Upper lobe of right lung (tissue), 1 donor: ENCODE measurements at places on chromosomes 12 and 14. TPM values are rescaled to one million over a fixed set of nuclear protein-coding genes. Genes with fewer than 3 reads are reported as not detected.

- H3K27ac ChIP-seq: no peak overlapping the region
- no peaks in the 10 kb centered on the region for H3K27me3 ChIP-seq
- H3K36me3 ChIP-seq: peaks cover 19% of the 10 kb centered on the region
Observed at GRCh38 chr12:76399040-76399439, 50.8 kb upstream of the BBS10 start.

GRCh38 chr12:958588-959123 lies 9.2 kb upstream of the RAD52 start:
- H3K27me3 ChIP-seq: no peaks in the 10 kb centered on the region
- no peak overlapping the region for H3K4me3 ChIP-seq
- DNase-seq: no peak
- no peaks in the 10 kb centered on the region for H3K4me1 ChIP-seq

DNA sequence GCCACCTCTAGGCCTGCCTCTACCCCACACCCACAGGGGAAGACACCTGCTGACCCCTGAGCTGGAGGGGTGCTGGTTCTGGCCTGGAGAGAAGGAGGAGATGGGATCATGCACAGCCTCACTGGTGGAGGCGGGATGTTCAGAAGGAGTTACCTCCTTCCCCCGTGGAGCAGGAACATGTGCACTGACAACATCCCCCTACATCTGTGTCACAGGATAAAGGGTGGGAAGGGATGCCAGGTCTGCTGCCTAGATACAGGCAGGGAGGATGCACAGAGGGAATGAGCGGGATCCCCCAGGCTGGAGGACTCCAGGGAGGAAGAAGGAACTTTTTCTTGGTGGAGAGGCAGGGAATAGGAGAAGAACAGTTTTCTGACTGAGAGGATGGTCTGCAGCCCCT lies 8.8 kb downstream of the NRXN3 start:
- no peaks in the 10 kb centered on the region for H3K4me1 ChIP-seq
- no peak overlapping the region for H3K27ac ChIP-seq
- H3K4me3 ChIP-seq: no peak overlapping the region
- H3K27me3 ChIP-seq: no peaks in the 10 kb centered on the region
- DNase-seq: no peak

GRCh38 chr12:69238589-69239351 lies 599 bp upstream of the CPSF6 start:
- H3K4me1 ChIP-seq: peaks cover 36% of the 10 kb centered on the region
- no peak for DNase-seq
- peak overlapping the region; percentile 77 for H3K4me3 ChIP-seq
- H3K27me3 ChIP-seq: no peaks in the 10 kb centered on the region
- H3K27ac ChIP-seq: peak overlapping the region; percentile 86
- H3K36me3 ChIP-seq: no peaks in the 10 kb centered on the region

DNA sequence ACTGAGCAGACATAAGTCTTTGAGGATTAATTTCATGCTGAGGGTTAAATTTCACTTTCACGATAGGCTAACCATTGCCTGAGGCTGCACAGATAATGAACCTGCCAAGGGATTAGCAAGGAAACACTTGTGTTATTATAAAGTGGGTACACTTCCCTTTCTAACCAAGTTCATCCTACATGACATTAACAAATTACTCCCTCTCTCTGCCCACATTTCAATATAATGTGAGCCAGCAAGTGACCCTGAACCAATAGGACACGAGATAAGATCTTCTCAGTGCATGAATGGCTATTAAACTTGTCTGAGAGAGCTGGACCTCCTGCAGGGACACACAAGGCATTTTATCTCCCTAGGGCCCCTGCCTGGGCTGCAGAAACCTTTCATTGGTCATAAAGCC lies 173.5 kb downstream of the PAX9 start:
- no peak overlapping the region for H3K4me3 ChIP-seq
- H3K27me3 ChIP-seq: no peaks in the 10 kb centered on the region
- no peak for DNase-seq
- no peak overlapping the region for H3K27ac ChIP-seq

GRCh38 chr12:51475543-51475942 lies 50.9 kb downstream of the SLC4A8 start:
- no peak overlapping the region for H3K4me3 ChIP-seq
- H3K4me1 ChIP-seq: no peaks in the 10 kb centered on the region
- no peak overlapping the region for H3K27ac ChIP-seq
- no peaks in the 10 kb centered on the region for H3K27me3 ChIP-seq
- no peaks in the 10 kb centered on the region for H3K36me3 ChIP-seq
- DNase-seq: no peak

DNA sequence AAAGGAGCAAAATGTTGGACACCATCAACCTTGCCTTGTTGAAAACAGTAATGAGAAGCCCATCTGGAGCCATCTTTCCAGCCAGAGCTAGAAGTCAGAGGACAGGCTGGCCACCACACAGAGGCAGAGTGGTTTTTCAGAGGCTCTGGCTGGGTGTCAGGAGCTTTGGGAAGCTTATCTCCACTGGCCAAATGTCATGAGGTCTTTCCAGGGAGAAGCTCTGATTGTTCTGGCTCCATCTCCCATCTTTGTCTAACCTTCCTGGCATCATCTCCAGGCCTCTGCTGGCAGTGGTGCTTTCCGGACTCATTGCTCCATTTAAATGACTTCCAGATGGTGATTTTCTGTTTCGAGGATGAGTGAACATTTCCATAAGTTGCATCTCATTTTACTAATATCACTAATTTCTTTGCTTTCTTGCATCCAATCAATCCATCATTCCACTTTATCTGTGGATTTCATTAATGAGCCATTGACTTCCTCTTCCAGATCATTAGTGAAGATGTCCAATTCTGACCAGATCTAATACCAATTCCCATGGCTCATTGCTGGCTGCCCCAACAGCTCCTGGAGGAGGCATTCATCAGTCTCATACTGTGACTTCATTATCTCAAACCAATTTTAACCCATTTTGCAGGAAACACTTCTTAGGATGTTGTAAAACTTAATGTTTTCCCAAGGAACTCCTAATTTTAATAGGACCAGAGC lies 35.3 kb upstream of the TMTC1 start:
- H3K4me1 ChIP-seq: no peaks in the 10 kb centered on the region
- DNase-seq: no peak
- no peaks in the 10 kb centered on the region for H3K27me3 ChIP-seq
- H3K4me3 ChIP-seq: no peak overlapping the region
- no peak overlapping the region for H3K27ac ChIP-seq
- no peaks in the 10 kb centered on the region for H3K36me3 ChIP-seq

DNA sequence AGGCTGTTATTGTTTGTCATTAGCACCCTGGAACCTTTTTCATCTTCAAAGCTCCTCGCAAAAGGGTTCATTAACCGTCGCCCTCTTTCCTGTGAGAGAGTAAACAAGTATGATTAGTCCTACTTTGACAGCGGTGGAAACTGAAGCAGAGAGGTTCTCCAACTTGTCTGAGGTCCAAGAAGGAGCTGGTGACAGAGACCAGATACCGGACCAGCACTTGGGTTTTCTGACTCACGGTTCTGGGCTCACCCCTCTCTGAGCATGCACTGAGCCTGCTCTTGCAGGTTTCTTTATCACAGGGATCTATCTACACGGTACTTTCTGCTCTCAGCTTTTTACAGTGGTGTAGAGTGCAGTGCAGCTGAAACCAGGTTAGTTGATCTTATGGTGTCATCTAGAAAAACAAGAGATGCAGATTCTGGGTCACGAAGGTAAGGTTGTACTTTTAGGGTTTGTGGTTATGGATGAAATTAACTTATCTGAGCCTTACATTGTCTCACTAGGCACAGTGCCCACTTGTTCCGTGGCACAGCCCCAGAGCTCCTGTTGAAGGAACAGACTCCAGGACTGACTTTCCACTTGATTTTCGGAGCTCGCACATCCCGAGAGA lies 62.1 kb downstream of the PPP2R5C start:
- H3K27ac ChIP-seq: peak overlapping the region; percentile 86
- H3K4me3 ChIP-seq: peak overlapping the region; percentile 32
- H3K27me3 ChIP-seq: no peaks in the 10 kb centered on the region
- DNase-seq: no peak
- H3K36me3 ChIP-seq: peaks cover 8% of the 10 kb centered on the region

GRCh38 chr14:33279865-33280264 lies 341.2 kb downstream of the NPAS3 start:
- H3K27me3 ChIP-seq: no peaks in the 10 kb centered on the region
- H3K36me3 ChIP-seq: no peaks in the 10 kb centered on the region
- H3K4me1 ChIP-seq: no peaks in the 10 kb centered on the region
- no peak for DNase-seq
- H3K27ac ChIP-seq: no peak overlapping the region
- H3K4me3 ChIP-seq: no peak overlapping the region

GRCh38 chr14:60164712-60165546 lies at the start of gene DHRS7:
Gene DHRS7, minus strand, starts transcription at chr14:60165398. Its CDS starts 89 bp downstream, at chr14:60165309.
- peaks cover 34% of the 10 kb centered on the region for H3K4me1 ChIP-seq
- peak within 1 kb of the TSS; percentile 95 for H3K4me3 ChIP-seq
- H3K36me3 ChIP-seq: no peaks in the 10 kb centered on the region
- DNase-seq: peak; percentile 94
- no peaks in the 10 kb centered on the region for H3K27me3 ChIP-seq
- H3K27ac ChIP-seq: peak within 1 kb of the TSS; percentile 98

- no peak overlapping the region for H3K27ac ChIP-seq
- H3K27me3 ChIP-seq: no peaks in the 10 kb centered on the region
- DNase-seq: no peak
- H3K36me3 ChIP-seq: no peaks in the 10 kb centered on the region
Observed at GRCh38 chr12:38949363-38949762, 44.0 kb upstream of the CPNE8 start.

DNA sequence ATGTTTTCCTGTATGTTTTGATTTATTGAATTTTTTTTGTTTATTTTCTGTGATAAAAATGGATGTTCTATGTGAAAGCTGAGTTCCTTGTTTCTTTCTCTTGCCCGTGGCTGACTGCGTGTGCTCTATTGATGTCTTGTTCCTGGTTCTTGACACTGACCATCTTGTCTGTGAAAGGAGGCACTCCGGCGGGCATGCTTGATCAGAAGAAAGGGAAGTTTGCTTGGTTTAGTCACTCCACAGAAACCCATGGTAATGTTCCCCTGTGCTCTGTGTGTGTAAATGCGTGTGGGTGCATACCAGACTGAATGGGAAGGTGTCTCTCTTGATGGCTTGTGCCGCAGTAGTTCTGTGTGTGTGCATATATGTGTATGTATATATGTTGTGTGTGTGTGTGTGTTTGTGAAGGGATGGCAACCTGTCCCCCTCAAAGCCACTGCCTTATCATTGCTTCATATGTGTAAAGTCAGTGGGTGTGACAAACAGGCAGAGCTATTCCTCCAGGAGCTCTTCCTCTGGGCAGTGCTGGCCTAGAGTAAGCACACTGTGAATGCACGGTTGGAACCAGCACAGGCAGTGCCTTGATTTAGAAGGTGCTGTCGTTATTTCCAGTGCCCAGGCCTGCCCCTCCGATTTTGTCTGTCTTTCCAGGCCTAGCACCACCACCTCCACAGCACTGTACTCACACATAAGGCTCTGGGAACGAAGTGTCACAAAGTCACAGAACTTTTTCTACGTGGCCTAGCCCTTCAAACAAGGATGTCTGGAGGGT lies 247.3 kb upstream of the FKBP4 start:
- H3K4me3 ChIP-seq: no peak overlapping the region
- no peaks in the 10 kb centered on the region for H3K27me3 ChIP-seq
- DNase-seq: peak; percentile 60
- H3K4me1 ChIP-seq: no peaks in the 10 kb centered on the region
- no peaks in the 10 kb centered on the region for H3K36me3 ChIP-seq

GRCh38 chr14:96409701-96410100 lies 17.8 kb downstream of the AK7 start:
- no peak overlapping the region for H3K4me3 ChIP-seq
- no peak for DNase-seq
- H3K27ac ChIP-seq: no peak overlapping the region
- H3K27me3 ChIP-seq: no peaks in the 10 kb centered on the region

DNA sequence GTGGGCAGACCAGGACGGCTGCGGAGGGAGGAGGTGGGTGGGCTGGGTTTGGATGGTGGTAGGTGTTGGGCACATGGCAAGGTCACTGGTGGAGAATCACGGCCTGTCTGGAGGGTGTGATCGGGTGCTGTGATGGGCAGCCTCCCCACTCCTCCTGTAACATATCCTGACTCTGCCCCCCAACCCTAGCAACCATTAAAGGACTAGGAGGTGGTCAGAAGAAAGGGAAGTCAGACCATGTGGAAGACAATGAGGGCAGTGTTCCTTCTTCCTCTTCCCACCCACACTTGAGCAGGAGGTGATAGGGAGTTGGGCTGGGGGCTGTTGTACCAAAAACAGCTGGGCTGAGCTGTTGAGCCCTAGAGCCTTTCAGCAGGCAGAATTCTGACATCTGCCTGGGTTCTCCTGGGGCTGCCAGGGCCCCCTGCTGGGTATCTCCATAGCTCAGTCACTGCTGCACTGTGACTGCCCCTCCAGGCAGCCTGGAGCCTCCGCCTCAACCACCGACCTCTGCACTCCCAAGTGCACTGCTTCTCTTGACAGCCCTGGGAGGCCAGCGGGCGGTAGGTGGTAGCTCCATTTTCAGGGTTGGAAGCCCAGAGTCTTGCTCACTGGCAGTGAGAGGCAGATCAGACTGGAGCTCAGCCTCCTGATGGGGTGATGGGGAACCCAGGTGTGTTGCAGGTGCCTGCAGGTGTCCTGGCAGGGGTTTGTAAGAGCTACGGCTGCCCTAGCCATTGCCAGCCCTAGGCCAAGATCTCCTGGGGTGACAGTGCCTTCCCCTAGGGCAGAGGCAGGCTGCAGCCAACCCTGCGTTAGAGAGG lies 15.4 kb downstream of the VASH1 start:
- DNase-seq: no peak
- H3K27ac ChIP-seq: no peak overlapping the region
- no peaks in the 10 kb centered on the region for H3K27me3 ChIP-seq
- peaks cover 38% of the 10 kb centered on the region for H3K4me1 ChIP-seq

DNA sequence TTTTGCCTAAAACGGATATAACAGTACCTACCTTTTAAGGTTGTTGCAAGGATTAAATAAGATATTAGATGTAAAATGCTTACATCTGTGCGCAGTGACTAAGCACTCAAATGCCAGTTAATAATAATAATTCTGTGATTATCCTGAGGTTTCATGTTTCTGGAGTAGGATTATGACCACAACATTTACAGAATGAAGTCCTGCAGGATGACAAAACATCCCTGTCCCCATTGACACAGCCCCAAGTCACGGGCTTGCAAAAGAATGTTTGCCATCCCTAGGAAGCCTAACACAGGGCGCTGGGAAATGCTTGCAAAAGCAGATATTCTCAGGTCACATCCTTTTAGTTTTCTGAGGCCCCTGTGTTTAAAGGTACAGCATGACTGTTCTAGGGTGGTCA lies 20.1 kb downstream of the SUSD6 start:
- H3K27me3 ChIP-seq: no peaks in the 10 kb centered on the region
- DNase-seq: no peak
- H3K27ac ChIP-seq: no peak overlapping the region
- peaks cover 84% of the 10 kb centered on the region for H3K4me1 ChIP-seq

Gene FAM222A
- 6.2 TPM for total RNA-seq

Gene CD163L1
- 6.1 TPM for total RNA-seq

Gene TAOK3
- 64.1 TPM for total RNA-seq

Gene RFLNA
- total RNA-seq: 1.0 TPM

Gene P2RX2
- total RNA-seq: 0.55 TPM

Gene MIA2
- 33.8 TPM for total RNA-seq

Gene CPNE6
- not detected for total RNA-seq

Gene ARHGAP9
- 37.7 TPM for total RNA-seq

Gene PLBD1
- 49.3 TPM for total RNA-seq
